ENCODE measurements at places on chromosomes 2 and 18. TPM values are rescaled to one million over a fixed set of nuclear protein-coding genes. Genes with fewer than 3 reads are reported as not detected.

DNA sequence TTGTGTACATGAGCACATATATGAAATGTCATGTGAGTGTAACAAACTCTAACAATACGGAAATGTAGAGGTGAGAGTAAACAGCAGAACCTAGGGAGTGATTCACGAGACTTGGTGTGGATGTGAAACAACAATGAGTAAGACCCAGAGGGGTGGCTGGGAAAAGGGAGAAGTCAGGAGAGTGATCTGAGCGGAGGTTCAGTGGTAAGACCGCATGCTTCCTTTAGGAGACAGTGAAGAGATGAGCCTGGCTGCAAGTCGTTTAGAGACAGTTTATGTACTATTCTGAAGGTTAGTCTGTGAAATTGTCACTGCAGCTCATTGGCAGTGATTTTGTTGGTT lies 150.6 kb downstream of the PRPF40A start:
- DNase-seq: no peak

HOXD13 gene
- total RNA-seq: not detected

DNA sequence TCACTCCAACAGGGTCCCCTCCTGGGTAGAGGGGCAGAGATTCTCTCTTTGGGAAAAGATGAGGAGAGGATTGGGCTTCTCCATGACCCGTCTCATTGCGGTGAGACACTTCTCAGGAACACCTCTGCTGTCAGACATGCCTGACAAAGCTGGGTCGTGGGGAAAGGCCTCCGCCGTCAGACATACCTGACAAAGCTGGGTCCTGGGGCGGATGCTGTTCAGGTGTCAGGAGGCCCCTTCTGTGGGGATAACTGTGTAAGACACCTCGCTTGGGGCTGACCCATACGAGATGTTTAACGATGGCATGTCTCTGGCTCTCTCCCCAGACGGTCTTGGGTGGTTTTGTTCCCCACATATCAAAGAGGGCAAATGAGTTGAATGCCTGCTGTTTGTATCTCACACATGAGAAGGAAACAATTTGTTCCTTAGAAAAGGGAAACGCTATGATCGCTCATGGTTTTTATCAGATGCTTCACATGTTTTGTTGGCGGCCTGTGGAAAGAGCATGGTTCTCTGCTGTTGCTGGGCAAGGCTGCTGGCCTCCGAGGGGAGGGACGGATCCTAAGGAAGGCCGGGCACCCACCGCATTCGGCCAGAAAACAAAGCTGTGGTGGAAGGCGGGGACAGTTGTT lies 40.8 kb upstream of the PXDN start:
- no peak for DNase-seq

- peak; percentile 98 for DNase-seq
Measured at GRCh38 chr2:219388121-219388906, 602 bp upstream of the DNPEP start.

DNA sequence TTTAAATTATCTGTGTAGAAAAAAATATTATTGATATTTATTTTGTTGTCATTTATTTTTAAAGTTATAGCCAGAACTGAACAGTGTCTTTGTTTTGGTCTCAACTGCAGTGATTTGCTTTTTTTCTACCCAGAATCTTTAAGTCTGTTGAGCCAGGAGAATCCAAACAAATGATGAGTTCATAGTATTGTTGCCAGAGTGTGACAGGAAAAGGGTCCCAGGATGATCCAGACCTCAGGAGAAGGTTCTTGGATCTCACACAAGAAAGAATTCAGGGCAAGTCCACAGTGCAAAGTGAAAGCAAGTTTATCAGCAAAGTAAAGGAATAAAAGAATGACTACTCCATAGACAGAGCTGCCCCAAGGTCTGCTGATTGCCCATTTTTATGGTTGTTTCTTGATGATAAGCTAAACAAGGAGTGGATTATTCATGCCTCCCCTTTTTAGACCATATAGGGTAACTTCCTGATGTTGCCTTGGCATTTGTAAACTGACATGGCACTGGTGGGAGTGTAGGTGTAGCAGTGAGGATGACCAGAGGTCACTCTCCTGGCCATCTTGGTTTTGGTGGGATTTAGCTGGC lies 127.1 kb downstream of the AGPS start:
- peak; percentile 34 for DNase-seq

DNA sequence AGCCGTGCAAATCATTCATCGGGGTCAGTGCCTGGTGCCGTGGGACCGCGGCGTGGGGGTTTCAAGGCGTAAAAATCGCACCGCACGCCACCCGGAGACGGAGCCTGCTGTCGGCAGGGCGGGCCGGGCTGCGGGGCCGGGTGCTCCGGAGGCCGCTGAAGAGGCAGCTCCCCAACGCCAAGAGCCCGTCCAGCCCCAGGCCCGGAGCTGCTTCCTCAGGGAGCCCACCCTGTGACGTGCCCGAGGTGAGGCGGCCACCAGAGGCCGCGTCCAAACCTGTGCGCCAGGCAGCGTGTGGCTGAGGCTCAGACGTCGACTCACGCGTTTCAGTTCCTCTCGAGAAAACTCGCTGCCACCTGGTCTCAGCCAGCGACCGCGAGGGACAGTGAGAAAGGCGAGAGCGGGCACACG lies 98.1 kb downstream of the NFATC1 start:
- no peak for DNase-seq

- DNase-seq: no peak
Measured at GRCh38 chr18:78730546-78730945, 249.1 kb upstream of the SALL3 start.

FEV gene
- not detected for total RNA-seq

- DNase-seq: no peak
Measured at GRCh38 chr2:102932501-102932900, 170.7 kb downstream of the TMEM182 start.

DNA sequence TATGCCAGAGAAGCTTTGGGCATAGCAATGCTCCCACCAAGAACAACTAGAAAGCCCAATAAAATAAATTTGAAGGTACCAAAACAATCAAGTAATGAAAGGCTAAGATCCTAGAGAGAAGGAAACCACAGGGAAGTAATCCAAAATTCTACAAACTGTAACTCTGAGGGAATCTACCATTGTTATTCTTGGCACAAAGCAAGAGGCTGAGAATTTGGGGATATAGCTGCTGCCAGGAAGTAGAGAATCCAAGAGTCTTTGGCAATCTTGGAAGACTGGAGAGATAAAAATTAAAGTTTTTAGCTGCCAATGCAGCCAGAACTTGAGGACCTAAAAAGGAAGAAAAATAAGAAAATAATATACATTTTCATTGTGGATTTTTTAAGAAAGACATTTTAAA lies 68.5 kb downstream of the PIGN start:
- no peak for DNase-seq

GRCh38 chr18:77140439-77141109 lies 8.0 kb upstream of the MBP start:
- no peak for DNase-seq

- DNase-seq: peak; percentile 76
Measured at GRCh38 chr2:43224131-43224570, 2.3 kb downstream of the ZFP36L2 start.

GCKR gene
- total RNA-seq: 0.32 TPM

DNA sequence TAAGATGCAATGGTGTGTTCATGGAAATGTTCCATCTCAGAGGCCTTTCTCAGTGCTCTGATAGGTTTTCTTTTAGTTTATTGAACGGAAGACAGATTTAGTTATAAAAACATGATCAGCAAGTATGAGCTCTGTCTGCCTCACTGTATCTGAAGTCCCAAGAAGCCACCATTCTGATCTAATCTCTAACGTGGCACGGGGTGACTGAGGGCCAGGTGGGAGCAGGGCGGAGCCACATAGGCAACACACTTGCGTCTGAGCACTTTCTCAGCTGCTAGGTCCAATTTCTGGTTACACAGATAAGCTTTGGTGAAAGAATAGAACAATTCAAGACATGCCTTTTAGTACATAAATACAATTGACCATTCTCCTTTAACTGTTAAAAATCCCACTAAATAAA lies 60.4 kb downstream of the SNTG2 start:
- DNase-seq: no peak

MARCO gene
- total RNA-seq: not detected

GRCh38 chr2:113910110-113910717 lies 20.3 kb downstream of the ACTR3 start:
- no peak for DNase-seq

DNA sequence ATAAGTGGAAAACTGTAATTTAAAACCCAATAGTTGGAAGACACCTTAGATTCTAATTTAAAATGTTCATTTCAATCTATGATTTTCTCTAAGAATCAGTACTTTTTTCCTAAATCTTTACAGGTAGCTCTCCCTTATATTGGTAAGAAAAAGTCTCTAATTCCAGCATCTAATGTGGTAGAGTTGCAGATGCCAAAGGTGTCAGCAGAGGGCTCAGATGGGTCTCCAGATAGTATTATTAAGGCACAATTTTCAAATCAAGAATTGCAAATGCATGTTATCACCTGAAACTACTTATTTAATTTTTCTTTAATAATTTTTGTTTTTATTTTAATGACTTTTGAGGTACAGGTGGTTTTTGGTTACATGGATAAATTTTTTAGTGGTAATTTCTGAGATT lies 25.5 kb upstream of the ITGA4 start:
- no peak for DNase-seq

KLHL14 gene
- not detected for total RNA-seq

DNA sequence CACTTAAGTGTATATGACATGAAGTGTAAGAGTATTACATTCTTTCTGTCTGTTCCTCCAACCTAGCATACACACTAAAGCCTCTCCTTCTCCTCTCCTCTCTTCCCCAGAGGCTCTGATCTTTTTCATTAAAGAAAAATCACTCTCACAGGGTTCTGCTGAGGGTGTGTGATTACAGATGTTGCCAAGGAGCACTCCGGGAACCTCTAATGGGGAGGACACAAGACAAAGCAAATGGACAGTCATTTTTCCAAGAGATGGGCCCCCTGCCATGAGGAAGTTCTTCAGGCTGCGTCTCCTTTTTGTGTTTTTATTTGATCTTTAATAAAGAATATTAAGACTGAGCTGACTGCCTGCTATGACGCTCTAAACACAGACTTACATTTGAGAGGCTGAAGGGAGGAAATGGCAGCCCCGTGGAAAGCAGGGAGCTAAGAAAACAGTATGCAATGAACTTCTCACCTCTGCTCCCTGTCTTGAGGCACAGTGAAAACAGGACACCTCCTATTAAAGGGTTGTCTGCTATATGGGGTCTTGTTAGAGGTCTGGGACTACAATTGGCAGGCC lies 578.1 kb downstream of the PIK3C3 start:
- DNase-seq: no peak

ECEL1 gene
- total RNA-seq: not detected

DNA sequence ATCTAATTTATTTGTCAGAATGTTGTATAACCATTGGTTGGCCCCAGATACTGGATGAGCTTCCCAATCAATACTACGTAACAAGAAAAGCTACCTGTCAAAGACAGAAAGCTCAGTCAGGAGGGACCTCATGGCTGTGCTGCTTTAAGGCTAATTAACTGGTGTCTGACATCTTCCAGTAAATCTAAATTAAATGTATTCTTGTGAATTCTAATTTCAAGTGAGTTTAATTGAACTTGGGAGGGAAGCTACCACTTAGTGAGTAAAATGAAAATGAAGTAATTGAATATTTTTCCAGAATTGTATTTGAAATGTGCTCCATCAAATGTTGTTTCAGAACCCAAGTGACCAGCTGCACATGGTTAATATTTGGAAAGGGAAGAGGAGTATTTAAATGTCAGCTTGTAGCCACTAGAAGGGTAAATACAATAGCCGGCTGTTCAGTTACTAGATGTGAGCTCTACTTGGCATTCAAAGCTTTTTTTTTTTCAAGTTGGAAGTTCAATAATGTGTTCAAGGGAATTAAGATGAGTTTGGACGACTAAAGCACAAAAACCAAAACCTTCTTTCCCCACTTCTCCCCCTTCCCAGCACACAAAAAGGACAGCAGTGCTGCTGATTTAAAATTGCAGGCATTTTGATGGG lies 62.0 kb downstream of the GPR39 start:
- DNase-seq: no peak

SPP2 gene
- not detected for total RNA-seq
